ENCODE measurements at places on chromosomes 5 and 9. TPM values are rescaled to one million over a fixed set of nuclear protein-coding genes. Genes with fewer than 3 reads are reported as not detected.

DNA sequence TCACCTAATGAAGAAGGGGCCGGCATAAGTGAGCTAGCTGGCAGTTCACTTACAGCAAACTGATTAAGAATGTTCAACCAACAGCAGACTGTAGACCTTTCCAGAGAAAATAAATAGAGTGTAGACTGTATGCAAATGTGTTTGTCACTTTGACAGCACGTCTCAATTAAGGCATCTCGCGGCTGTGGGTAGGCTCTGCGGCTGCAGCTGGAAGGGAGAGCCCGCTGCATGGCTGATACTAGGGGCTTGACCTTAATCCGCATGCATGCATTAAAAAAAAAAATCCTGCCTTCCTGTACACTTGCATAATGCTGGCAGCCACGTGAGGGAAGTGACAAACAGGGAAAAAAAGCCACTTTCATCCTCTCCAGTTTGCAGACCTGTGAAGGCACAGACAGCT, 82.3 kb downstream of the CRB2 start:
- no peak overlapping the region for H3K27ac ChIP-seq
- DNase-seq, result no peak
- H3K36me3 ChIP-seq, result peaks cover 7% of the 10 kb centered on the region
- no peaks in the 10 kb centered on the region for H3K4me1 ChIP-seq

DNA sequence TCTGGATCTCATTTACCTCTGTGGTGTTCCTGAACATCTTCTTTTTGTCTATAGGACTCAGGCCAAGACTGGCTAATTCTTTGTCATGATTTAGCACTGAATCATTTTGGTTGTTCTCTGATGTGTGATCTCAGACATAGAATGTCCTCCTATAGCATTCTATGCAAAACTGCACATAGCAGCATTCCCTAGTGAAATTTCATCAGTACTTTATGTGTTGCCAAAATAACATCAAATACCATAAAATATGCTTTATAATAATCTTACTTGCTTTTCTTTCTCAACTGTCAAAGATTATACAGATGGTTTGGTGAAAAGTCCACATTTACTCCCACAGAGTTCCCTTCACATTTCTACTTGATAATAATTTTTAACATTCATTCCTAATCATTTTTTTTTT, 115.7 kb upstream of the MPDZ start:
- no peaks in the 10 kb centered on the region for H3K27me3 ChIP-seq
- H3K4me1 ChIP-seq, result no peaks in the 10 kb centered on the region
- no peak overlapping the region for H3K27ac ChIP-seq
- no peak for DNase-seq
- no peak overlapping the region for H3K4me3 ChIP-seq

DNA sequence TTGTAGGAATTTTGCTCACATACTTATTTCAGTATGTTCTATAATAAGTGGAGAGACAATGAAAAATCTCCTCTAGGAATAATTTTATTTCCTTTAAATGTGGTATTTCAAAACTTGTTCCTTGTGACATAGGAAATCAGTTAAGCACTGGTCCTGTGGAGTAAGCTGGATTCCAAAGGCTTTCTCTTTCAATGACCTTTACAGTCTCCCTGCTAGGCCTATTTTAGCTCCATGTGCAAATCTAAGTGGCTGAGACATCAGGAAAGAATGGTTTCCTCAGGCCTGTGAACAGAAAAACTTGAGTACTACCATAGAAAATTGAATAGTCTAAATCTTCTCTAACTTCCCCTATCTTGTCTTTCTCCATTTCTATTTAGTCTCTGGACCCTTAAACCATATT, 514.2 kb upstream of the TLE4 start:
- H3K4me1 ChIP-seq, result no peaks in the 10 kb centered on the region
- no peak overlapping the region for H3K27ac ChIP-seq
- DNase-seq, result no peak
- no peaks in the 10 kb centered on the region for H3K27me3 ChIP-seq

GRCh38 chr5:163177971-163178370, 259.4 kb upstream of the CCNG1 start:
- no peak overlapping the region for H3K27ac ChIP-seq
- no peaks in the 10 kb centered on the region for H3K36me3 ChIP-seq
- H3K4me3 ChIP-seq, result no peak overlapping the region
- H3K27me3 ChIP-seq, result no peaks in the 10 kb centered on the region
- no peaks in the 10 kb centered on the region for H3K4me1 ChIP-seq

The PRR7 gene
- total RNA-seq, result 36.4 TPM
